GM12864 (cell line): ENCODE measurements at places on chromosomes 7 and 10.

GRCh38 chr10:96136810-96137209 lies 6.7 kb downstream of the ZNF518A start:
- no peak for DNase-seq

GRCh38 chr7:124101173-124101768 lies 68.4 kb upstream of the TMEM229A start:
- DNase-seq: no peak

GRCh38 chr7:56105508-56105907 lies 768 bp downstream of the CHCHD2 start:
- peak; percentile 30 for DNase-seq

DNA sequence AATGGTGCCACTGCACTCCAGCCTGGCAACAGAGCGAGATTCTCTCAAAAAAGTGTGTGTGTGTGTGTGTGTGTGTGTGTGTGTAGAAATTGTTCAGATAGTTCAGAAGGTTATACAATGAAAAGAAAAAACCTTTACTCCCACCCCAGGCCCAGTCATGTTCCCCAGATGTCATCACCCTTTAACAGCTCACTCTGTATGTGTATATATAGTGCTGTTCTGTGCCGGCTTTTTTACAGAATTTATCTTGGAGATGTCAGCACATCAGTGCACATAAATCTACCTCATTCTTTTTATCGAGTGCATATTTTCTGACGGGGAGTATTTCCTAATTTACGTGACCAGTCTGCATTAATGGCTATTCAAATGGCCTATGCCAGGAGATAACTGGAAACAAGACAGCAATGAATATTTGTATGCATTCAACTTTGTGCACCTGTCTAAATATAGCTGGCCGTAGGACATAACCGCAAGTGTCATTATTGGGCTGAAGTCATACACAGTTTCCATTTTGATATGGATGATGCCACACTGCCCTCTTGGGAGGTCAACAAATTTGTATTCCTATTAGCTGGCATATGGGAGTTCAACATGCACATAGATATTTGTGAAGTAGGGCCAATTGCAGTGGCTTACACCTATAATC lies 11.7 kb downstream of the NIPSNAP2 start:
- DNase-seq: no peak

GRCh38 chr7:137592232-137592896 lies 248.8 kb upstream of the PTN start:
- DNase-seq: no peak

DNA sequence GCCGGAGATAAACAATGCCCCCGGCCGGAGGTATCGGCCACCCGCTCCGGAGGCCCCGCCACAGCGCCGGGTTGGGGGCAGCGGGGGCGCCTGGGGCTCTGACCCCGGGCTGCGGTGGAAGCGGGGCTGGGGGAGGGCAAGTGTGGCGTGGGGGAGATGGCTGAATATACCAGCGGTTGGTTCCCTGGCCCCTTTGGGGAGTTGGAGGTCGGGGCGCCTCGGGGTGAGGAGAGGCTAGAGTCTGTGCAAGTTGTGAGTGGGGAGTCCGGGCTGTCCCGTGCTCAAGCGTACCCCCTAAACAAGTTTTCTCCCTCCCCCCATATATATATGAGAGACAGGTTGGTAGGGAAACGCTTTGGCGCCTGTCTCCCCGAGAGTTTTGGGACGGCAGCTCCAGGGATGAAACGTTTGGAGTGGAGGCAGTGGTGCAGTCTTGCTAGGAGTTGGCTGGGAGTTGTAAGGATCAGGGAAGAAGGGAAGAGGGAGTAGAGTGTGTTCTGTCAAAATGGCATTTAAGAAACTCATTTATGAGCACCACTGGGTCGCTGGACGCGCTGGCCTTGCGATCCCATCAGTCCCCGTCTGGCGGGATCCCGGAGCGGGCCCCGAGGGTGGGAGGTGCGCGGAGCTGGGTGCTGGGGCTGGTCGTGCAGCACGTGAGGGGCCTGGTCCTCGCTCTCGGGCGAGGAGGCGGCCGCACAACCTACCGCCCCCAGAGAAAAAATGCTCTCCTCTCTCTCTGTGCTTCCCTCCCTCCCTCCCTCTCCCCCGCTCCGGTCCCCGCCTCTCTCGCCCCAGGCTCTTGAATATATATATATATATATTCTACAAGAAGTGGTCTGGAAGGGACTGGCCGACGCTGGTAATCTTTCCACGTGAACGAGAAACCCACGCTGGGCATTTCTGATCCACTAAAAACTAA lies 1.1 kb downstream of the TET1 start:
- DNase-seq: no peak

DNA sequence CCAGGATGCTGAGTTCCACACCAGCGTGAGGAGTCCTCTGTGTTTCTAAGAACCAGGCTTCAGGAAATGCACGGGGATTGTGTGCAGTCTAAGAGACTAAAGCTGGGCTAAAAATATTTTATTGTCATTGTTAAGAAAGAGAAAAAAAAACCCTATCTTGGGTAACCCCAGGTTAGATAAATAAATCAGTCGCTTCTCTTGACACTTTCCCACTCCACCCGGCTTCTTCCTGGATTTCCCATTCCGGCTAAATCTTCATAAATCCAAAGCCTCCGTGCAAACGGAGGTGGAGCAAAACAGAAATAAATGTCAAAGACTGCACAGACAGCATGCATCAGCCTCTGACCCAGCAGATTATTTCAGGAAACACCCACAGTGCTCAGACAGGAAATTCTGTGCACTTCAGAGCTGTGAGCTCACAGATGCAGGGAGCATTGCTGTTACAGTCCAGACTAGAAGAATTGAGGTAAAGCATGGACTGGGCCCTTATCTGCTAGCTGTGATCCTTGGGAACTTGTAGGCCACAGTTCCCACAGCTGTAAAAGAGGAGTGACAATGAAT lies 44.8 kb upstream of the GRID1 start:
- DNase-seq: peak; percentile 77

DNA sequence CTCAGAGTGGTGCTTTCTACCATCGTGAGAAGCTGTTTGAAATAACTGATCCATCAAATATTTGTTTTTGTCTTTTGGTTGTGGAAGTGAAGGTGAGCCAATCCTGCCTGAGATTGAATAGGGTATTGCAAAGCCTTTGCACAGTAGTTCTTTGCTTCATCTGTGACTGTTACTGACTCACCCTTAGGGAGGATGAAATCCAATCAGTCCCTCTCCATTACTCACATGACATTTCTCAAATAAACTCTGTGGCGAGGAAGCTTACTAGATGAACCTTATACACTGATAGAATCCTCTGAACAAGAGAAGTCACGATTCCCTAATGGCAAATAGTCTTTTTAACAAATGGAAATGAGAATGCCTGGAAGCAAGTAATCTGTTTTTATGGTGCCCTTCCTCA lies 31.9 kb downstream of the HEPACAM2 start:
- DNase-seq: no peak

DNA sequence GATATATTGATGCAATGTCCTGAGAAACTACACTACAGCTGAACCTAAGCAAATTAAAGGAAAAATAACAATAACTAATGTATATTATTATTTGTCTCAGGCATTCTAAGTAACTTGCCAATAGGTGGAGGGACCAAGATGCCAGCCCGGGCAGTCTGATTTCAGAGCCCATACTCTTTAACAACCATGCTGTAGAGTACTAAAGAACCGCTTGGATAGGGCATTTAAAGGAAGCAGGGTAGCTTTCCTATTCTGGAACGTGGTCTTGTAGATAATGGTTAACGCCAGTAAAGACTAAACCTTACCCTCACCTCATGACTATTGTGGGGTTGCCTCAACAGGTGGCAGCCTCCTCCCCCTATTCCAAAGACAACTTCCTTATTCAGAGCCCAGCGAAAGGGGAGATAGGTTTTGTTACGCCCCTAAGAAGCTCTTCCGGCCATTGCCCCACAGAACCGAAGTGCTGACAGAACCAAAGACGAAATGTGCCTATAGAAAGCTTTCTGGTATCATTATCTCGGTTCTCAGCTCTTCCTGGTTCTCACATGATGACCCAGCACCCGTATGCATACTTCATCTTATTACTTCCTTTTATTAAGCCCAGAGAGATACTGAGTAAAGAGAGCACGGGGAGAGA lies 707 bp upstream of the C1GALT1 start:
- DNase-seq: peak; percentile 86

DNA sequence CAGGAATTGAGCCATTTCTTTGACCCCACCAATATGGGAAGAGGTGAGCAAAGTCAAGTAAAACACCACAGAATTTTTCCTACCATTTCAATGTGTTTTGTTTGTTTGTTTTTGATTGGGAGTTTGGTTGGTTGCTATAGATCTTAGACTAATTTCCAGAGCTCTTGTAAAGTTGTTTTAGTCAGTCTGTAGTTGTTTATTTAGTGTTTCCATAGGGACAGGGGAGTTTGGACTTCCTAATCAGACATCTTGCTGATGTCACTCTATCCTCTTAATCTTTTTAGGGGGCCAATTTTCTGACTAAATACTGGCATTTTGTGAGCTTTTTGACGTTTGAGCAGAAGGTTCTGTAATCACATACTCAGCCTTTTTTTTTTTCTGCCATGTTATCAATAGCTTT lies 266.9 kb downstream of the ABCA13 start:
- DNase-seq: no peak

GRCh38 chr7:108284349-108285002 lies 154.3 kb upstream of the LAMB4 start:
- no peak for DNase-seq

DNA sequence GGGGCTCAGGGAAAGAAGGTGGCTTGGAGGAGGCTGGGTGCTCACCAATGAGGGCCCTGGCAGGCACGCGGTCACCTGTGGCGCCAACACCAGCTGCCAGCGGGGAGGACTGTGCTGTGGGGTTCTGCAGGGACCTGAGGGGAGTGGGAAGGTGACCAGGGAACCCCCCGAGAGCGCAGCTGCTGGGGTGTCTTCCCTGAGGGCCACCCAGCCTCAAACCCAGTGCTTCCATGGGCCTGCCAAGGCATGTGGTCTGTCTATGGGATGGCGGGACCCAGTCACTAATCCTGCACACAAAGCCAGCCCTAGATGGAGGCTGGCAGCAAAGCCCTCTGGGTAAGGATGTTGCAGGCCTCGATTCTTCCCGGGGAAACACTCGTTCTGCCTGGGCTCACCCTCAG lies 117.1 kb downstream of the EBF3 start:
- no peak for DNase-seq

GRCh38 chr7:83248000-83248399 lies 85.3 kb upstream of the PCLO start:
- no peak for DNase-seq

- DNase-seq: no peak
Measured at GRCh38 chr7:102424129-102424551, 9.2 kb upstream of the ORAI2 start.

GRCh38 chr10:124997306-124997705 lies 55.4 kb downstream of the ZRANB1 start:
- no peak for DNase-seq

- no peak for DNase-seq
Measured at GRCh38 chr7:13851736-13852135, 137.7 kb downstream of the ETV1 start.

- no peak for DNase-seq
Measured at GRCh38 chr7:45564485-45564884, 9.7 kb upstream of the ADCY1 start.

DNA sequence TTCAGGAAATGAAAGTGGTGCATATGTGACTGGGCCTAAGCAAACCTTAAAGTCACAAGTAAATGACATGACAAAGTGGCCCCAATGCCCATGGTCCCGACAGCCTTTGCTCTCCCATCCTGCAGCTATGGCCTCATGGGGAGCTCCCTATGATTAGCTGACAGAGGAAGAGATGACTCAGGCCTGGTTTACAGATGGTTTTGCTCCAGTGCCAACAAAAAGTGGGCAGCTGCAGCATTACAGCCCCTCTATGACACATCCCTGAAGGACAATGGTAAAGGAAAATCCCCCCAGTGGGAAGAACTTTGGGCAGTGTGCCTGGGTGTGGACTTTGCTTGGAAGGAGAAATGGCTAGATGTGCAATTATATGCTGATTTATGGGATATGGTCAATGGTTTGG lies 105.1 kb upstream of the ADCY1 start:
- no peak for DNase-seq

DNA sequence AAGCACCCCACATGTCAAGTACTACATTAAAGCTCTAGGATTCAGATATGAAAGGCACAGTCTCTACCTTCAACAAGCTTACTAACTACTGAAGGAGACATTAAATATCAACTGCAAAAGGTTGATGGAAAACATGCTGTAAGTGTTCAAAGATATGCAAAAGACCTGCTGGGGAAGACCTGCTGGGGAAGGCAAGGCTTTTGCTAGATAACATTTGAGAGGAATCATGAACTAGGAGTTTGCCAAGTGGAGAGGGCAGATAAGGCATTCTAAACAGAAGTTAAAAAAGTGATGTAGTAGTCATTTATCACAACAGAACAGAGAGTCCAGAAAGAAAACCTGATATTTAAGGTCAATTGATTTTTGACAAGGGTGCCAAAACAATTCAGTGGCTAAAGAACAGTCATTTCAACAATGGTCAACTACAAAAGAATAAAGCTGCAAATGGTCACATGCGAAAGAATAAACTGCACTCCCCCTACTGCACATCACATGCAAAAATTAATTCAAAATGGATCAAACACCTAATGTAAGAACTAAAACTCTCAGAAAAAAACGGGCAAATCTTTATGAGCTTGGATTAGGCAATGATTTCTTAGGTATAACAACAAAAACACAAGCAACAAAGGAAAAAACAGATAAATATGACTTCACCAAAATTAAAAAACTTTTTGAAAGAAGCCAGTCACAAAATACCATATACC lies 23.0 kb upstream of the MSS51 start:
- no peak for DNase-seq

GRCh38 chr10:6230315-6230714 lies 27.6 kb downstream of the PFKFB3 start:
- DNase-seq: no peak

DNA sequence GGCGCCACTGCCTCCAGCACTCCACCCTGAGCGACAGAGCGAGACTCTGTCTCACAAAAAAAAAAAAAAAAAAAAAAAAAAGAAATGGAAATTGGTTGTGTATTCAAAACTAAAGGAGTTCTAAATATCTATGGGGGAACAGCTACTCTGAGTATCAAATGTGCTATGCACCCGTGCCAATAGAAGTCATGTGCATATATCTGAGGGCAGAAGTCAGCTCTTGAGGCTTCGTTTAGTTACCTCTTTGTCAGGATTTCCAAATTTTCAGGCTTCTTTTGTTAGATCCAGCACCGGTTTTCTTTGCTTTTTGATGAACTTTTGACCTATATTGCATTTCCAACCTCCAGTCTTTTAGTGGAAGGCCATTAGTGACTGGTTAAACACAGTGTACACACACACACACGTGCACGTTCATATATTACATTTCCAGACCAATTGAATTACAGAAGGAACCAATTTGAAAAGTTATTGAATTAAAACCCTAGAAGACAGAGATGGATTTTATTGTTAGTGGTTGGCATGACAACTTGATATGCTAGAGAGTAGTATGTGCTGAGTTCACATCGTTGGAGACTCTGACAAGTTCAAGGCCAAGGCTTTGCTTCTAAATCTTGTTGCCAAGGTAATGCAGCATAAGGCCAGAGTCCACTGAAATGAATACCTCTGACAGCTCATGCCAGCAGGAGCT lies 33.1 kb upstream of the ADD3 start:
- DNase-seq: no peak

DNA sequence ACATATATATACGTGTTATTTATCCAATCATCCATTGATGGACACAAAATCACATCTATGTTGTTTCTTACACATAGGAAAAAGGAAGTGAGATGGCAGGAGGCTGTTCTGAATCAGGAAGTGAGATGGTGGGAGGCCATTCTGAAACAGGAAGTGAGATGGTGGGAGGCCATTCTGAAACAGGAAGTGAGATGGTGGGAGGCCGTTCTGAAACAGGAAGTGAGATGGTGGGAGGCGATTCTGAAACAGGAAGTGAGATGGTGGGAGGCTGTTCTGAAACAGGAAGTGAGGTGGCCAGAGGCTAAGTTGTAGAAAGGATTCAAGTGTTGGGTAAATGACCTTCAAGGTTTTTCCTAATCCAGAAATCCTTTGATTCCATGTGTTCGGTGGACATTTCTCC lies 921.5 kb downstream of the TYW1 start:
- DNase-seq: peak; percentile 15
